ENCODE measurements at places on chromosomes 3 and 15.
A peak's percentile ranks its signal among the peaks of the same experiment; 100 is the strongest.

DNA sequence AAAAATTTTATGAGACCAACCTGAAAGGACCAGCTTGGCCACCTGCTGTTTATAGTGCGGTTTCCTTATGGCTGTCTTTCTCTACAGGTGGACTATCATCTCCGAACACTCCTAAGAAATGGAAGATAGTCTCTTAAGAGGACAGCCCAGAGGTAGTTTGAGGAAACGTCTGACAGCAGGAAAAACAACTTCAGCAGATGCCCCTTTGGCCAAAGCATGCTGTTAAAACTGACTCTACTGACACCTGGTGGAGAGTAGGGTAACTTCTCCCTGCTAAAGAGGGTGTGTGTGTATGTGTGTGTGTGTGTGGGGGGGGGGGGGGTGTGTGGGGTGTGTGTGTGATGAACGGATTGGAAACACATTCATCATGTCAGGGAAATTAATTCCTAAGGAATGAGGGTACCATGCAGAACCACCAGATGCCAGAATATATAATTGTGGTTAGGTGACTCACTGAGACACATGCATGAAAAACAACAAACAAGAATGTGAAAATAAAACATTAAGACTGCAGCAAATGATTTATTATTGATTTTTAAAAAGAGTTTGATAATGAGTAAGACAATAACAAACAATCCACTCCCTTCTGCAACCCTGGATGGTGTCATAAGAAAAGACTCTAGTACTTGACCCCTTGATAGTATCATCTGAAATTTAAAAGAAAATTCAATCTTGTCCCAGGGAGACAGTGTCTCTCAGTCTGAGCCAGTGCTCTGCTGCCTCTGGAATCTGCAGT, 256.5 kb downstream of the THRB start:
- peak; percentile 6 for DNase-seq

DNA sequence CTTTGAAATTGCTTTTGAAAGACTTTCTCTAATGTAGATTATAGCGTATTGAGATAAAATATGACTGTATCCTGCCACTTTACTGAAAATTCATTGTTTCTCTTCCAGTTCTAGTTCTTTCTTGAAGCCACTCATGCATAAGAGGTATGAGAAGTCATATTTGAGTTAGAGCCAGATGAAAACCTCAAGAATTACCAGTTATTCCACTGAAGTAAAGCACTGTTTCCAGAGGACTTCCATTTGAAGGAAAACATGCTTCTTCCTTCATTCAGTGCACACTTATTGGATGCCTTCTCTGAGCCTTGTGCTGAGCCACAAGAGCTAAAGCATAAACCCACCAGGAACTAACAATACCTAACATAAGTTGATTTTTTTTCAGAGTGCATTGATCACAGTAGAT, 513.4 kb downstream of the ZNF385D start:
- DNase-seq = no peak

- DNase-seq = no peak
Observed at GRCh38 chr3:50184242-50184978, 7.0 kb upstream of the GNAT1 start.

GRCh38 chr3:169750665-169751064, 14.2 kb downstream of the TERC start:
- no peak for DNase-seq

Data from amygdala (tissue), 56 donors.